Natural killer cell (primary cell): ENCODE measurements at places on chromosomes 16 and 17.

DNA sequence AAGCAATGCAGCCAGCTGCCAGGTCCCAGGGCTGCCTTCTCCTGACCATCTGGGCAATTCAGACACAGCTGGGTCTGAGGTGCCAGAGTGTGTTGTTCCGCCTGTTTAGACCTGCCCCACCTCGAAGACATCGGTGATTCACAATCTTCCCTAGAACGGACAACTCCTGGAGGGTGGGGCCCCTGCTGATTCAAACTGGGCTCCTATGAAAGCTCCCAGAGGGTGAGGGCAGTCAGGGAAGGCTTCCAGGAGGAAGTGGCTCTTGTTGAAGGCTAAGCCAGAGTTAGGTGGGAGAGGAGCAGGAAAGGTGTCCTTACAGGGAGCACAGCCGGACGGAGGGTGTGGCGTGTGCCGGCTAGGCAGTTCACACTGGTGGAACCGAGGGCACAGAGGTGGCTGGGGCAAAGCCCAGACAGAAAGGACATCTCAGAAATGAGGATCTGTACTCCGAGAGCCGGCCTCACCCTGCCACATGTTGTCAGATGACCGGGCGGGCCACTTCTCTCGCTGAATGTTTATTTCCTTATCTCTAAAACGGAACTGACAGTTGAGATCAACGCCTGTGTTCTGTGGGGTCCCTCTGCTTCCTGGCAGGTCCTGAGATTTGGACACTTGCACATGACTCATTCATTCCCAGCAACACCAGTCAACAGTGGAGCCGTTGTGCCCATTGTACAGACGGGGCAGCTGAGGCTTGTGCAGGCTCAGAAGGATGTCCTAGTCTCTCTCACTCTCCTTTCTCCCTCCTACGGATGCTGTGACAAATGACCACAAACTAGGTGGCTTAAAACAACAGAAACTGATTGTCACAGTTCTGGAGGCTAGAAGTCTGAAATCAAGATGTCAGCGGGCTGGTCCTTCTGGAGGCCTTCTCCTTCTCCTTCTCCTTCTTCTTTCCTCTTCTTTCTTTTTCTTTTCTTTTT, 26.9 kb upstream of the LITAF start:
- no peaks in the 10 kb centered on the region for H3K27me3 ChIP-seq
- peak; percentile 52 for DNase-seq
- no peaks in the 10 kb centered on the region for H3K36me3 ChIP-seq
- H3K27ac ChIP-seq = peak overlapping the region; percentile 73

DNA sequence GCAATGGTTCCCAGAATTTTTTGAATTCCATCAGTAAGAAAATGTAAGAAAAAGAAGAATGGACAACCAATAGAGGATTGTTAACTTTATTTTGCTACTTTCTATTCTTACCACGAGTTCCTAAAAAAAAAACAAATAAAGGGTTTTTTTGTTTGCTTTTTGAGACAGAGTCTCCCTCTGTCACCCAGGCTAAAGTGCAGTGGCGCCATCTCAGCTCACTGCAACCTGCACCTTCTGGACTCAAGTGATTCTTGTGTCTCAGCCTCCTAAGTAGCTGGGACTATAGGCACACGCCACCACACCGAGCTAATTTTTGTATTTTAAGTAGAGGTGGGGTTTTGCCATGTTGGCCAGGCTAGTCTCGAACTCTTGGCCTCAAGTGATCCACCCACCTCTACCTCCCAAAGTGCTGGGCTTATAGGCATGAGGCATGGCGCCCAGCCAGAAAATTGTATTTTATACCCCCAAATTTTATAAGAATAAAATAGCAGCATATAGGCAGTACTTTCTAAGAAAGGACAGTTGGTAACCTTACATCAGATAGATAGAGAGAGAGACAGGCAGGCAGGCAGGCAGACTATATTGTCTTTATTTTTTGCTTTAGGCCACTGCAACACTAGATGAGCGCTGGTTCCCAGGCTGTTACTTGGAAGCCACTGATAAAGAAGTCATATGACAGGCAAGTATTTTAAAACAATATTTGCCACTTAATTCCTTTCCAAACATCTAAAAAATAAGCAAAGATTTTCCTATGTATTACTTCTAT, 127.5 kb downstream of the VPS53 start:
- no peak overlapping the region for H3K4me3 ChIP-seq
- H3K27ac ChIP-seq = no peak overlapping the region
- no peaks in the 10 kb centered on the region for H3K27me3 ChIP-seq
- no peak for DNase-seq

DNA sequence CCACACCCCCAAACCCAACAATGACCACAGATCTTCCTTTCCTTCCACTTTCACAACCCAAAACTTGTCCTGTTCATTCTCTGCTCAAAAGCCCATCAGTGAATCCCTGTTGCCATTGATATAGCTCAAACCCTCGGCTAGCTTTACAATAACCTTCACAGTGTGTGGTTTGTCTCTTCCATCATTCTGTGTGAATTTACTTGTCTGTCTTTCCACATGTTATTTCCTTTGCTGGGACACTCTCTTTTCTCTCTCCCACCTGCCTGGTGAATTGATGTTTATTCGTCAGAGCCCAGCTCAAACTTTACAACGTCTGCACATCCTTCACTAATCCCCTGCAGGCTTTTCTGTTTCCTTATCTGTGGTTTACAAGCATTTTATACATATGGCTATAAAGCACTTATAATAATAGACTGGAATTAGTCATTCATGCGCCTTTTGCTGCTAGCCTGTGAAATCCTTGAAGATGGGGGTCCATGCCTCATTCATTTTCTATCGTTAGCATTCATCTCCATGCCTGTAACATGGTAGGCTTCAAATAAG, 114.4 kb downstream of the CDH13 start:
- H3K36me3 ChIP-seq = no peaks in the 10 kb centered on the region
- H3K27ac ChIP-seq = no peak overlapping the region
- H3K27me3 ChIP-seq = peaks cover 13% of the 10 kb centered on the region
- no peaks in the 10 kb centered on the region for H3K4me1 ChIP-seq

- peaks cover 76% of the 10 kb centered on the region for H3K4me1 ChIP-seq
- H3K36me3 ChIP-seq = no peaks in the 10 kb centered on the region
- H3K4me3 ChIP-seq = no peak overlapping the region
Measured at GRCh38 chr16:17371299-17371698, 99.5 kb downstream of the XYLT1 start.

DNA sequence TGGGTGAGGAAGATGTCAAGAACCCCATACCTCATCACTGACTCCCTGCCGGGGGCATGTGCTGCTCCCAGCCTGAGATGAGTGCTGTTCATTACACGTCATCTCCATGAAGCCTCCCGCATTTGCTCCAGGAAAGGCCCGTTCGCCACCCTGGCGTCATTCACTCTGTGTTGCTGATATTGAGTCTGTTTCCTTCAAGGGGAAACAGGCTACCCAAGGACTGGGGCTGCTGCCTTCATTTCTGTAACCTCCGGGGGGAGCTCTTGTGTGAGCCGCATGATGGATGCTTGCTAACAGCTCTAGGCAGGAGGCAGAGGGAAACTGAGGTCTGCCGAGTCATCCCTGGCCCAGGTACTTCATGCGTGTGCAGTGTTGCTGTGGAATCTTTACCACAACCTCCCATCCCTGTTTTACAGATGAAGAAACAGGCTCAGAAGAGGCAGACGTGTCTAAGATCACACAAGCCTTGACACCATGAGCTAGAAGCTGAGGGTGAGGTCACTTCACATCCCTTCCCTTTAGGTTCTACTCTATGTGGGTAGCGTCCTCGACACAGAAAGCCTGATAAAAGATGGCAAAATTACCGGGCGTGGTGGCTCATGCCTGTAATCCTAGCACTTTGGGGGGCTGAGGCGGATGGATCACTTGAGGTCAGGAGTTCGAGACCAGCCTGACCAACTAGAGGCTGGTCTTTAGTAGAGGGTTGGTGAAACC, 3.5 kb upstream of the ARMC5 start:
- H3K4me1 ChIP-seq = peaks cover 64% of the 10 kb centered on the region
- no peak for DNase-seq
- no peaks in the 10 kb centered on the region for H3K27me3 ChIP-seq
- no peak overlapping the region for H3K27ac ChIP-seq

DNA sequence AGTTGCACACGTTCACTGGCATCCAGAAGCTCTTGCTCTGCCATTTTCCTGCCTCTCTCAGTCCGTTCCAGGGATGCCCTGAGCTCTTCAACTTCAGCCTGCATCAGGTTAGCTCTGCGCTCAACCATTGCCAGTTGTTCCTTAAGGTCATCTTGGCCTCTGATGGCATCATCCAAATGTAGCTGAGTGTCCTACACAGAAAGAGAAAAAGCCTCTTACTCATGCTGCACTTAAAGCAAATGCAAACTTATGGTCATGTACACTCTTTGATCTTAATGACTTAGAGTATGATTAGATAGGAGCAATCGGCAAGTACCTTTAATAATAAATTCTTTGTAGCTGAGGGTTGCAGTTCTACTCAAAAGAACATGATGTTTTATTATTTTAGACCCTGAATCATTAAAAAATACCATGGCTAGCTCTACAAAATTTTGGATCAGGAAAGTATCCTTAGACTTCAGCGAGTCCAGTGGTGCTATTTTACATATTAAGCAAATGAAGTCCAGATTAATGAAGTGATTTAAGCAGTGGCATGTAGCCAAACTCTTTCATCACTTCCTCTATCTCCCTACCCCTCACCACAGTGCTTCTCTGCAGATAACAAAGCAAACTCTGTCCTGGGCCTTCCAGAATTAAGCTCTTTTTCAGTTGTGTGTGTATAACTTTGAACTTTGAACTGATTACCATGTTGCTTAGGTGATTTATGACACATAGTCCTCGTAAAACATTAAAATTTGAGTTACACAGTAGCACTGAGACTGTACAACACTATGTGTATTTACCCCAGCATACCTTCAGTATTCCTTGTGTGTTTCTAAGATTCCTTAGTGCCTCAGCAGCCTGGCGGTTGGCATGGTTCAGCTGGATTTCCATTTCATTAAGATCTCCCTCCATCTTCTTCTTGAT, 22.1 kb downstream of the MYH4 start:
- DNase-seq = no peak
- H3K4me3 ChIP-seq = no peak overlapping the region
- H3K27me3 ChIP-seq = peaks cover 2% of the 10 kb centered on the region

DNA sequence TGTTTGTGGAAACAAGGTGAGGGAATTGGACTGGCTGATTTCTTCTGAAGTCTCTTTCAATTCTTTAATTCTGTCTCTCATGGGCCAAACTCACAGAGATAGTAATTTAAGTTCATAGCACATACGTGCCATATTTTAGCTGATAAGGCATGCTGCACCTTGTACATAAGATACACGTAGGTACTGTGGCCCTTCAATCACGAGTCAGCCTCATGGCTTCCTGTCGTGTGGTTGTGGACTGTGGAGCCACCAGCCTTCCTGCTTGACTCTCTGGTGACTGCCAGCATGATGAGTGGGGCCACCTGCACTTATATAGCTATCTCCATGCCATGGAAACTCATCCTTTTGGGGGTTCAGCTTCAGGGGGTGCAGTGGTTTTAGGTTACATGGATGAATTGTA, 25.1 kb downstream of the KSR1 start:
- H3K27ac ChIP-seq = peak overlapping the region; percentile 1
- H3K36me3 ChIP-seq = no peaks in the 10 kb centered on the region
- DNase-seq = peak; percentile 73
- H3K27me3 ChIP-seq = no peaks in the 10 kb centered on the region
- H3K4me1 ChIP-seq = peaks cover 57% of the 10 kb centered on the region

- no peaks in the 10 kb centered on the region for H3K36me3 ChIP-seq
- no peak overlapping the region for H3K4me3 ChIP-seq
- H3K27me3 ChIP-seq = no peaks in the 10 kb centered on the region
- DNase-seq = no peak
Measured at GRCh38 chr17:53548252-53548651, 274.5 kb upstream of the KIF2B start.

- no peak for DNase-seq
- H3K36me3 ChIP-seq = peaks cover 58% of the 10 kb centered on the region
- no peak overlapping the region for H3K4me3 ChIP-seq
- no peaks in the 10 kb centered on the region for H3K27me3 ChIP-seq
- no peaks in the 10 kb centered on the region for H3K4me1 ChIP-seq
Measured at GRCh38 chr16:57061084-57061905, 31.1 kb upstream of the CPNE2 start.

DNA sequence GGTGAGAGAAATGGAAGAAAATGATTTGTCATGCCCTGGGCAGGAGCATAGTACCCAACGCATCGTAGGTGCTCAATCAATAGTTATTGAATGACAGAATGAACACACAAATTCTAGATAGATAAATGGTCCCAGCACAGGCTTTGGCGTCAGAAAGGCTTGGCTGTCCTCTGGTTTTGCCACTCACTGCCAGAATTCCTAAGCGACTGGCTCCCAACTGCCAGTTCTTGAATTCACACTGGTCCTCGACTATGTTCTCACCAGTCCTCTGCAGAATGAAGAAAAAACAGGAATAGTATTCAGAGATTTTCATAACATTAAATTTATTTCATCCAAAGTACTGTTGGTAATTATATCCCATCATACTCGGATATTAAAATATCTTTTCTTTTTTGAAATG, 163.1 kb upstream of the NOL11 start:
- no peak for DNase-seq
- H3K27ac ChIP-seq = no peak overlapping the region
- H3K27me3 ChIP-seq = no peaks in the 10 kb centered on the region
- no peak overlapping the region for H3K4me3 ChIP-seq

DNA sequence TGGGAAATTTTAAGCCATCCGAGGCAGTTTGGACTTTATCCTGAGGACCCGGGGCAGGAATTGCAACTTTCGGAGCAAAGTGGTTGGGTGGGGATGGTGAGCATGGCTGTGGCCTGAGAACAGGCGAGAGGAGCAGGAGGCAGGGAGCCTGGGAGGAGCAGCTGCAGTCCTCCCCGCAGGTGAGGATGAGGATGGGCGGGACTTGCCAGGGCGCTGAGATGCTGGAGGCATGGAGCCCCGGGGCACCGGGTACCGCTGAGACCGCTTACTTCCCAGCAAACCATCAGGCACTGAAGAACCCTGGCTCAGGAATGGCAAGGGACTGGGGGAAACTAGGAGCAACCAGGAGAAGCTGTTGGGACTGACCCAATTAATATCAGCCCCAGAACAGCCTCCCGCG, 210.8 kb downstream of the GSG1L start:
- no peak overlapping the region for H3K27ac ChIP-seq
- peaks cover 2% of the 10 kb centered on the region for H3K27me3 ChIP-seq
- H3K4me3 ChIP-seq = no peak overlapping the region
- no peak for DNase-seq
- no peaks in the 10 kb centered on the region for H3K4me1 ChIP-seq

- no peaks in the 10 kb centered on the region for H3K27me3 ChIP-seq
- no peak for DNase-seq
- peak overlapping the region; percentile 77 for H3K27ac ChIP-seq
- peaks cover 23% of the 10 kb centered on the region for H3K4me1 ChIP-seq
Measured at GRCh38 chr17:75571197-75571884, 16.3 kb upstream of the MYO15B start.

GRCh38 chr17:193841-194806, 12.7 kb upstream of the DOC2B start:
- H3K27me3 ChIP-seq = peaks cover 5% of the 10 kb centered on the region
- no peaks in the 10 kb centered on the region for H3K4me1 ChIP-seq
- no peaks in the 10 kb centered on the region for H3K36me3 ChIP-seq
- H3K27ac ChIP-seq = no peak overlapping the region

DNA sequence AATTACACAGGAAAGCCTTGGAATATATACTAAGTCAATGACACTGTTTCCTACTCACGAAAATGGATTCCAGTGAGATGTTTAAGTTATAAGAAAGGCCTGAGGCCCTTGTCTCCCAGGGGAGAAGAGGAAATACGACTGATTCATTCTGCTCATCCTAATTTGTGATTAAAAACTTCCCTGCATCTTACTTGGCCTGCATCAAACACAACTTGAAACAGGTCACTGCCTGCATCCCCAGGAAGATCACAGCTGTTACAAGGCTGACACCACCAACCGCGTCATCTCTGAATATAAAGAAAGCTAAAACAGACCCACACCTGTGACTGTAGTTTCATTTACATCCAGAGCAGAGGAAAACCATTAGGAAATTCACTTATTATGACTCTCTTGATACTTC, 121.9 kb downstream of the DNAH3 start:
- no peaks in the 10 kb centered on the region for H3K36me3 ChIP-seq
- peaks cover 8% of the 10 kb centered on the region for H3K4me1 ChIP-seq
- no peak overlapping the region for H3K27ac ChIP-seq
- H3K4me3 ChIP-seq = no peak overlapping the region
- no peak for DNase-seq
